Activated naive CD8-positive, alpha-beta T cell treated with anti-CD3 and anti-CD28 coated beads, Interleukin-2, amount 50 U/mL, for 16 hours (primary cell): ENCODE measurements at places on chromosomes 16 and 17.

DNA sequence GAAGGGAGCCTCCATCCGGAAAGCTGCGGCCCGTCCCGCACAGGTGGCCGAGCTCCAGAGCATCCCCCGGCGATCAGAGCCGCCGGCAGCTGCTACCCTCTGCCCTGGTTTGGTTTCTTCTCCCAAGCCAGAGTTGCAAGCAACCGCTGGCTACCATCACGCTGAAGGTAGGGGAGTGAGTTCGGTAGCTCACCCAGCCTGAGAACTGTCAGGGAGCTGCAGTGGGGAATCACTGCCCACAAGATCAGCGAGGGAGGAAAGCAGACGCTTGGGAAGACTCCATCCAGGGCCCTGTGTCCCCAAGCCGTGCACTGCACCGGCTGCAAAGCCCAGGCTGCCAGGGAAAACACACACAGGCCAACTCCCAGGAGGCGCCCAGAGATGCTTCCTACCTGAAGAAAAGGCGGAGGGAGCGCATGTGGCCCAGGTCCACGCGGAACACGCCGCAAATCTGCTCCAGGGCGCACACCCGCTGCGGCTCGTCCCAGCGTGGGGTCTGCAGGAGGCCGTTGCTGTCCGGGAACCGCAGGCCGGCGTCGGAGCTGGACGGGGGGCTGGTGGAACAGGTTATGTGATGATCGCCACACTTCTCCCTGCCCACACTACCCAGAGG lies 83.3 kb downstream of the TBC1D16 start:
- no peak for DNase-seq

- DNase-seq = no peak
Observed at GRCh38 chr16:48359983-48360382, 25.2 kb downstream of the SIAH1 start.

DNA sequence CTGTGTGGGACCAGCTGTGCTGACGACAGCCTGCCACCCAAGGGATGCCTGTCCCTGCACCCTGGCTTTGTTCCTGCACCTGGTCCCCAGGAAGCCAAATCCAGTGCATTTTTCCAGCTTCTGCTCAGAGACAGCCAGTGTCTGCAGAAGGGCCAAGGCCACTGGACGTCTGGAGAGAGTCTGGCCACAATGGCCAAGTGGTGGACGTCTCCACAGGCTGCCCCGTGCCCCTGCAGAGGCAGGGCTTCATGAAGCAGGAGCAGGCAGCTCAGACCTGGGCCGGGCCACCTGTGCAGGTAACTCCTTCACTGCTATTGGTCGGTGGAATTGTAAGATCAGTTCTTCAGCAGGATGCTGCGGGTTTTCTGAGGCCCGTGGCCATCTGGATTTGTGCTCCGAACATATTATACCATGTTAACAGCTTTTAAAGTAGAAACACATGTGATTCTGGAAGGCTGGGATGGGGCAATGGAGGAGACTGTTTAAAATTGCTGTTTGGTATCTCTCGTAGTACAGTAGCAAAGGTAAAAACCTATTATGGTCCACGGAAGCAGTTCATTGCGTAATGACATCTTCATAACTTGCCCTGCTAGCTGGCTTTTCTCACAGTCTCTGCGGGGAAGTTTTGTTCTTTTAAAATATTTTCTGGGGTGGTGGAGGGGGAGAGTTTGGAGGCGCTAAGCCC lies 185.3 kb downstream of the CCDC182 start:
- DNase-seq = no peak

- no peak for DNase-seq
Observed at GRCh38 chr16:55045756-55046460, 115.2 kb downstream of the IRX5 start.

DNA sequence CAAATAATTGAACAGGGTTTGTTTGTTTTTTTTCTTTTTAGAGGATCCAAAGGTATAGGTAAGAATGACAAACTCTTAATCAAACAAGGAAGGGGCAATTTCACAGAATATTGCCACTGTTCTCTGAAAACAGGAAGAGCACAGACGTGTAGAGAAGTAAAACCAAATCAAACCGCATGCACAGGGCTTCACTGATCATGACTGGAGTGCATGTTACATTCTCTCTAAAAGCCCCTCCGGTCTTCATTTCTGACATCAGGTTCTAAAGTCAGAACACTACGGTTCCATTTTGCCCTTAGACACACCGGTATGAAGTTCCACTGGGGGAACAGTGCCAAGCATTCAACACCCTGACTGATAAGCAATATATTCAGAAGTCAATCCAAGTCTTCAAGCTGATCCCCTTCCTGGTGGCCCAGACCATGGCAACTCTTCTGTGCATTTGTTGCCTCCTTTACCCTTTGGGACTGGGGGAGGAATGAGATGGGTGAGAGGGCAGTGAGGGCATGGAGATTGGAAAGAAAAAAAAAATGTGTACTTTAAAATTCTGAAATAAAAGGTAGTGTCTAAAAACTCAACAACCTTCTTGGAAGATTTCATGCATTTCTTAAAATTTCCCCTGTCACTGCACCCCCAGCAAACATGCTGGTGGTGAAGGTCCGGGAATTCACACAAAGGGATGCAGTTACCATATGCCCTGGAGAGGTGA lies 1.4 kb downstream of the MMD start:
- DNase-seq = no peak
